ENCODE measurements at places on chromosomes 2 and 18. TPM values are rescaled to one million over a fixed set of nuclear protein-coding genes. Genes with fewer than 3 reads are reported as not detected.

- DNase-seq = no peak
Measured at GRCh38 chr18:27184115-27185024, 738 bp downstream of the CHST9 start.

Gene UCN
- polyA plus RNA-seq = 0.19 TPM

Gene PRKCE
- polyA plus RNA-seq = 9.2 TPM

Gene SUMO1
- polyA plus RNA-seq = 221 TPM

Gene STK36
- polyA plus RNA-seq = 62.0 TPM

Gene TRIM43
- not detected for polyA plus RNA-seq

- DNase-seq = no peak
Measured at GRCh38 chr2:77737236-77737635, 215.1 kb upstream of the LRRTM4 start.

DNA sequence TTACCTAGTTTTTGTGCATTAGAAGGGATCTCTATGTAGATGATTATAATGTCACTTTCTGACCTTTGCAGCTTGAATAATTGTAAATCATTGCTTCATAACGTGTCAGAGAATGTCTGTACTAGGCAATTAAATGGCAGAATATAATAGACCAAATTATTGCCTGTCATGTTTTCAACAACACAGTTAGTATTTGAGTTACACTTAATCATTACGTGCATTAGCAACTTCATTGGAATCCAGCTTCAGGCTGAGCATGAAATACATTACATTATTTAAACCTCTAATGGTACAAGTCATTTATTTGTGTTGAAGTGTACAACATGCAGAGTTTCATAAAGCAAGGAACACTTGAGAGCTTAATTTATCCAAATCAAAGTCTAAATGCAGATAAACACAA is 48.0 kb downstream of the ZNF407 start:
- DNase-seq = no peak

DNA sequence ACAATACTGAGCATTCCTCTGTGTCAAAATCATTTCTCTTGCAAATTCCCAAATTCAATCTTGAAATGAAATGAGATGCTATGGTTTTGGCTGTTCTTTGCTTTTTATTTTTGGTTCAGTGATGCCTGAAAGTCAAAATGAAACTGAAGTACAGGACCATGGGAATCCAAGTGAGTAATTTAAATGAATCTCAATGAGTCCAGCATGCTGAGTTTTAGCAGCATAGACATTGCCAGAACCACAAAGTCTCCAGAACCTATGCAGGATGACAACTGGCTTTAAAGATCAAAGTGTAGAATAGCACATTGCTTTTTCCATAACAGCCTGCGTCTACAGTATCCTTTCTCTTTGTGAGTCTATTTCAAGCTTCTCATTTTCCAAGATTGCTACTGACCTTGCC is 1050.7 kb upstream of the PIK3C3 start:
- no peak for DNase-seq

GRCh38 chr2:140641163-140641562 is 1489.7 kb downstream of the LRP1B start:
- no peak for DNase-seq

GRCh38 chr2:229249536-229249935 is 21.6 kb downstream of the PID1 start:
- no peak for DNase-seq

GRCh38 chr2:56209701-56210100 is 25.9 kb downstream of the CCDC85A start:
- no peak for DNase-seq

DNA sequence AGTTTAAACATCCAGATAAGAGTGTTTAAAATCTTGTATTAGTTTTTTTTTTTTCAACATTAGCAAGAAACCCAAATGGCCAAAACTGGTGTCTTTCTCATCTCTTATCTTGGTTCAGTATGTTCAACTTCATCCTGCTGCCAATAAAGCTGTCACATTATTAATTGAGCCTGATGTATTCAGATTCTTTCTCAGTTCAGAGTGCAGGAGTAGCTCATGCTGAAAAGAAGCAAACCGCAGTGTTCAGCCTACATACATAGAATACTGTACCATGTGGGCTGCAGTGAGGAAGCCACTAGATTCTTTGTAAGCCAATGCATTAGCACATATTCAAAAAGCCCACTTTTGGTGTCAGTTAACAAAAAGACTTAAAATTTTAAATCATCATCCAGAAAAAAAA is 76.2 kb downstream of the C18orf54 start:
- DNase-seq = no peak

DNA sequence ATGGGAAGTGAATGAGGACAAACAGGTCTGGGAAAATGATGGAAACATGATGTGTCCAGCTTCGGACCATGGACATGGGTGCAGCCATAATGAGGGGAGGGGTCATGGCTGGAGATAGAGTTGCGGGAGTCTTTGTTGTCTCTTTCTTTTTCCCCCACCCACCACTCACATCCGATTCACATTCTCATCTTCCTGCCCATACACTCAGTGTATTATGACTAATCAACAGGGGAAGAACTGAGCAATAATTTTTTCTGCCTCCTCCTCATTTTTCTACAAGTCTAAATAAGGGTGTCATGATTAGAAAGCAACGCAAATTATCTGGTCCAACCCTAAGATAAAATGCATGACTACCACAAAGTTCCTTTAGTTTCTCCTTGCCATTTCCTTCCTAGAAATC is 5.7 kb upstream of the SERPINB2 start:
- no peak for DNase-seq

GRCh38 chr18:1052301-1052700 is 147.6 kb downstream of the ADCYAP1 start:
- DNase-seq = no peak

GRCh38 chr2:132623096-132623839 is 46.7 kb downstream of the LYPD1 start:
- DNase-seq = no peak

DNA sequence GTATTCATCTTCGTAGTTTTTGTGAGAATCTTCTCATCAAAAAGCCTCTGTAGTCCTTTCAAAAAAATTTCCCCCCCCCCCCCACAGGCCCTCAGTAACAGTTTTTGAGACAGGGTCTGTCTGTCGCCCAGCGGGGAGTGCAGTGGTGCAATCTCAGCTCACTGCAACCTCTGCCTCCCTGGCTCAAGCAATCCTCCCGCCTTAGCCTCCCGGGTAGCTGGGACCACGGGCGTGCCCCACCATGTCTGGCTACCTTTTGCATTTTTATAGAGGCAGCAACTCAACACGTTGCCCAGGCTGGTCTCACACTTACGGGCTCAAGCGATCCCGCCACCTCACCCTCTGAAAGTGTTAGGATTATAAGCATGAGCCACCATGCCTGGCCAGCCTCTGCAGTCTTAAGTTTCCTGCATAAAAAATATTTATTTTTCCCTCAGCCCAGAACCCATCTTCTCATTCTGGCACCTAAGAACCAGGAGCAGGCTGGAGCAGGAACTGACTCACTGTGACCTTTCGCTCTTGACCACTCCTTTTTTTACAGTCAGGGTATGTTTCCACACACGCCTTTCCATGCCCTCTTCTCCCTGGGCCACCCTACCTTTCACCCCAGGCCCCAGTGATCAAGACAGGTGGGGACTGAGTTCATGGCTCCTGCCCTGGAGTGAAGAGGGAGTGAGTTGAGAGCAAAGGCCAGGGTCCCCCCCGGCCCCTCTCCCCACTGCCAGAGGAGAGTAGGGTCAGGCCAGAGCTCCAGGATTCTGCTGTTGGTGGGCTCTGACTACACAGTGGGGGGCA is 32.5 kb upstream of the NT5DC4 start:
- no peak for DNase-seq

- no peak for DNase-seq
Measured at GRCh38 chr2:152062125-152063091, 36.4 kb downstream of the CACNB4 start.

DNA sequence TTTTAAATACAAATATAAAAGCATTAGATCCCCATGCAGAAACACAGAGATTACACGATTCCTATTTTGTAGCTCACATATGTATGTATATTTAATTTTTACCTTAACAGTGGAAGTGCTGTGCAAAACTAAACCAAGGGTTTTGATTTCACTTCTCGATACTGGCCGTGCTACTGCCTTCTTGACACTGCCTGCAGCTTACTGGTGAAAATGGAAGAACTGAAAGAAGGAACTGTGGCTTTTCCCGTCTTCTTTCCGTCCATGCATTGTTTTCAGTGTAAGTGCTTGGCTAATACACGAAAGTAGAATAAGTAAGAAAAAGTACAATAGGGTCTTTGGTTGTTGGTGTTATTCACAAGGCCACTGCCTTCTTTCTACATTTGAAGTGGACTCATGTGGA is 129.5 kb downstream of the NDUFA10 start:
- DNase-seq = no peak

GRCh38 chr2:49288113-49288705 is 133.9 kb upstream of the FSHR start:
- no peak for DNase-seq

GRCh38 chr2:101305492-101306078 is 2.9 kb downstream of the RNF149 start:
- no peak for DNase-seq

Gene PRSS56
- not detected for polyA plus RNA-seq

DNA sequence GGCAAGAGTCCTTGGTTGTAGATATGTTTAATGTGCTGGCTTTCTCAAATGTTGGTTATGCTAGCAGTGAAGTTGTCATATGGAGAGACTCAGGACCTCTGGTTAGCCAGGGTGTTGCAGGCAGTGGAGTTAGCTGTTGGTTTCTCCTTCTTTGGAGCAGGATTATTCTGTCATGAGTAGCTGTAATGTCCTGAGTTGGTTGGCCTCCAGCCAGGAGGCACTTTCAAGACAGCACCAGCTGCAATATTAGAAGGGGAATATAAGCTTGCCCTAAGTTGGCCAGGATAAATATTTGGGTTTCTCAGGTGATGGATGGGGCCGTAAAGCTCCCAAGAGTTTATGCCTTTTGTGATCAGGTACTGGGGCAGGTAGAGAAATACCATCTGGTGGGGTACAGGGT is 65.5 kb downstream of the MSTN start:
- no peak for DNase-seq

Gene RGPD5
- polyA plus RNA-seq = 8.7 TPM

Gene TXNDC2
- 0.08 TPM for polyA plus RNA-seq

DNA sequence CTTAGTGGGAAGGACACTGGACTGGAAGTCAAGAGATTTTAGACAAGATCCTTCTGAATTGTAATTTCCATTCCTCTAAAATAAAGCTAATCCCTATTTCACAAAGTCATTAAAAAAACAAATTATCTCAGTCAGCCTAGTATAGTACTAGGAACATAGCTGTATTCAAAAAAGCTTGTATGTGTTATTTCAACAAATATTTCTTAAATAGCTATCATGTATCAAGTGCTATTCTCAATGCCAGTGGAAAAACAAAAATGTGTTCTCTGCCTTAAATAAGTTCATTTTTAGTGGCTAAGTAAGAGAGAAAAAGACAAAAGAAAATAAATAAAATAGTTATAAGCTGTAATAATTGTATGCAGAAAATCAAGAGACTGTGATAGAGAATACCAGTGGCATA is 541.8 kb upstream of the CDH2 start:
- no peak for DNase-seq

Gene LINC00305
- polyA plus RNA-seq = 2.3 TPM

- no peak for DNase-seq
Measured at GRCh38 chr18:26462355-26462754, 86.0 kb downstream of the KCTD1 start.

DNA sequence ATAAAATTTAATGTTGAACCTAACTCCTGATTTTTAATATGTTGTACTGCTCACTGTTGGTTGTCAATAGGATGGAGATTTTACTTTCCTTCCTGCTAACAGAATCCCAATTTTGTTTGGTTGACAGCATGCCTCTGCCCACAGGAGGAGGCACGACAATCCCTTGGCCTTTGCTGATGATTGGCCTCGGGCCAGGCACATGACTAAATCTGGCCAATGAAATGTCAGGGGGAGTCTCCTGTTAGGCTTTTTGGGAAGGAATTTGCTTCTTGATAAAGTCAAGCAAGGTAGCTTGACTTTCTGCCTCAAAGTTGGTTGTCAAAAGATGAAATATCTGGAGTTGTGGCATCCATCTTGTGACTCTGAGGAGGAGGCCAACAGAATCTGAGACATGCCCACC is 6.8 kb upstream of the TGFA start:
- DNase-seq = no peak

GRCh38 chr2:241555711-241556110 is 2.8 kb upstream of the BOK start:
- DNase-seq = no peak

DNA sequence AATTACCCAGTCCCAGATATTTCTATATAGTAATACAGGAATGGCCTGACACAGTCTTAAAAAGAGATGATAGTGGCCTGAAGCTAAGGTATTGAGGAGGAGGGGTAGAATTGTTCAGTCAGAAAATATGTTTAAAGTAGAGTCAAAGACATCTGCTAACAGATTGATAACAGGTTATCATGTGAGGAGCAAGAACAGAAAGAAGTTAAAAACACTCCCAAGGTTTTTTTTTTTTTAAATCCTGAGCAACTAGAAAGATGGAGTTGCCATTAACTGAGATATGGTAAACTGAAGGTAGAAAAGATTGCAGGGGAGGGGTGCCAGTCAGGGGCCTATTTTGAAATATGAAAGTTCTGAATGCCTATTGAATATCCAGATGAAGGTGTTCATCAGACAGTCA is 43.1 kb downstream of the SP3 start:
- no peak for DNase-seq

DNA sequence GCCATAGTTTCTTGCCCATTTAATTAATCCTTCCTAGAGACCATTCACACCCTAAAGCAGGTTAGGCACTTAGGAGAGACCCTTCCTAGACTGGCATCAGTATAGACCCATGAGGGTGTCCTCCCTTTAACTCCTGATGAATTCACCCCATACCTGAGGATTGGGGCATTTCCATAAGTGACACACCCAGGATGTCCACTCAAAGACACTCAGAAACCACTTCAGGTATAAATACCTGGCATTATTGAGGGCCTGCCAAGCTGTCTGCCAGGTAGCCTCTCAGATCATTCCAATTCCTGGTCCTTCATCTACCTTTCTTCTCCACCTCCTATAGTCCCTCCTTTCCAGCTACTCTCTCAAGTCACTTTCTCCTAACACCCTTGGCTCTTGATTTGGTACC is 57.5 kb upstream of the SLC14A2 start:
- no peak for DNase-seq

Gene LDLRAD4
- 9.6 TPM for polyA plus RNA-seq

DNA sequence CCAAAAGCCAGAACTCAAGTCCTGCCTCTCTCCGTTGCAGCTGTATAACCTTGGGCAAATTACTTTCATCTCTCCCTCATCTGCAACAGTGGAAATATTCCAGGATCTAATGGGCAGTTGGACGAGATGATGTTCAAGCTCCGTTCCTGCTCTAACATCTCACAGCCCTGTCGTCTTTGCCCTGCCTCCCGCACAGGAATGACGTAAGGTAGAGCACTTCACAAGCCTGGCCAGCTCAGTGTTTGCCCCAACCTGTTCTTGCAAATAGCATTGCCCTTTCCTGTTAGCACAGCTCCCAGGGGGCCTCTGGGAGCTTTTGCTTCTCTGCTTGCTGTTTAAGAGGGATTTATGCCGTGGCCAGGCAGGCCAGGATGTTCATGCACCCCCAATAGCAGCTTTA is 107.9 kb downstream of the KLHL29 start:
- DNase-seq = no peak

Gene DSG1
- 0.11 TPM for polyA plus RNA-seq

DNA sequence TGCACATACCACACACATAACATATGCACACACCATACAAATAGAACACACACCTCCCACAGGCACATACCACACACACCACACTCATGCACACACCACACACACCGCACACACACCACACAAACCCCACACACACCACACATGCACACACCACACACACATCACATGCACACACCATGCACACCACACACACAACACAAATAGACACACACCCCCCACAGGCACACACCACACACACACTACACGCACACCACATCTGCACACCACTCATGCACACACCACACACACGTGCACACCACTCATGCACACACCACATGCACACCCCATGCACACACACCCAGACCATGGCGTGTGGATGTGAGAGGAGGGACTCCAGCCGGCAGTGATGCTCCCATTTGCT is 161.7 kb upstream of the TPO start:
- no peak for DNase-seq

All from right renal cortex interstitium (tissue), 3 donors.